ENCODE measurements at places on chromosomes 2 and 18.

GRCh38 chr2:106178716-106179115, 15.4 kb downstream of the UXS1 start:
- DNase-seq, result no peak

GRCh38 chr18:49025426-49025766, 74.6 kb upstream of the SMAD7 start:
- DNase-seq, result no peak

- DNase-seq, result peak; percentile 21
Measured at GRCh38 chr2:128315122-128315828, 3.4 kb downstream of the HS6ST1 start.

GRCh38 chr2:175843625-175844024, 158.4 kb downstream of the LNPK start:
- DNase-seq, result no peak

DNA sequence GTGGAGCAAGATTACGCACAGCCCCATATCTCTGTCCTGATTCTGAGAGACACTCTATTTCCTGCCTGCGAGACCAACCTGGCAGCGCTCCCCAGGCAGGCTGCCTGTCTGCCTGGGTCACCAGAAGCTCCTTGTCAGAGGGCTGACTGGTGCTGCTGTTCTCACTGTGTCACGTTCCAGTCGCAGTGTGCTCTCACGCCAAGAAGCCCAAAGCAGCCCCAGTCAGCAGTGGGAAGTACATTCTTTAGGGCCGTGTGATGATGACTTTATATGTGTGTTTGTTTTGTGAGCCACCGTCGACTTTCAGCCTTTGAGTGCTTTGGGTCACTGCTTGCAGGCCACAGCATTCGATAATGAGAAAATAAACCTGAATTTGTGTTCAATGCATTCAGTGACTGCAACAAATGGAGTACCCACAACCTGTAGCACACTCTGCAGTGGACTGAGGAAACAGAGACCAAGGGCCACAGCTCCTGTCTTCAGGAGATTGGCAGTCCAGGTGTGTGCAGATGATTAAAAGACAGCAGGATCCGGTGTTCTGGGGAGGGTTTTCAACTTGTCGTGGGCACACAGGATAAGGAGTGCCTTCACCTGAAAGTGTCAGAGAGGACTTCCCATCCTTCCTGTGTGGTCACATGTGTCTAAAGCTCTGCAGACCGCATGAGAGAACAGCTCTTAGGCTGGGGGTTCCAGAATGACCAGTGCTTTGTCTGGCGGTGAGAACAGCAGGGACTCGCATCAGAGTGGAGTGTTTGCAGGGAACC, 4.8 kb downstream of the TNFRSF11A start:
- no peak for DNase-seq

DNA sequence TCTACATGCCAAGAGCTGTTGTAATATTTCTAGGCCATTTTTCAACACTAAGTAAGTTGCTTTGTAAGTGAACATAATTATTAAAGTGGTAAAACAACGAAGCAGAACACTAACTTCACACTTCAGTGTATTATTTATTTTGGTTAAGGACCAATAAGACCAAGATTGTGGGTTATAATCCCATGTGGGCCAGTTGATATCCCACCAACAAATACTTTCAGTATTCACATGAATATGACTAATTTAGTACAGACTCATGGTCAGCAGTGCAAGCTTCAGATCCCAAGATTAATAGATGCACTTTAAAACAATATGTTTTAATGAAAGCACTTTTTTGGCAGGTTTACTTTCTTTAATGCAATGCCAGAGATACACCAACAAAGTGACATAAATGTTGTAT, 154.3 kb downstream of the LCLAT1 start:
- DNase-seq, result no peak

GRCh38 chr2:9285921-9286320, 79.3 kb downstream of the ASAP2 start:
- DNase-seq, result no peak

DNA sequence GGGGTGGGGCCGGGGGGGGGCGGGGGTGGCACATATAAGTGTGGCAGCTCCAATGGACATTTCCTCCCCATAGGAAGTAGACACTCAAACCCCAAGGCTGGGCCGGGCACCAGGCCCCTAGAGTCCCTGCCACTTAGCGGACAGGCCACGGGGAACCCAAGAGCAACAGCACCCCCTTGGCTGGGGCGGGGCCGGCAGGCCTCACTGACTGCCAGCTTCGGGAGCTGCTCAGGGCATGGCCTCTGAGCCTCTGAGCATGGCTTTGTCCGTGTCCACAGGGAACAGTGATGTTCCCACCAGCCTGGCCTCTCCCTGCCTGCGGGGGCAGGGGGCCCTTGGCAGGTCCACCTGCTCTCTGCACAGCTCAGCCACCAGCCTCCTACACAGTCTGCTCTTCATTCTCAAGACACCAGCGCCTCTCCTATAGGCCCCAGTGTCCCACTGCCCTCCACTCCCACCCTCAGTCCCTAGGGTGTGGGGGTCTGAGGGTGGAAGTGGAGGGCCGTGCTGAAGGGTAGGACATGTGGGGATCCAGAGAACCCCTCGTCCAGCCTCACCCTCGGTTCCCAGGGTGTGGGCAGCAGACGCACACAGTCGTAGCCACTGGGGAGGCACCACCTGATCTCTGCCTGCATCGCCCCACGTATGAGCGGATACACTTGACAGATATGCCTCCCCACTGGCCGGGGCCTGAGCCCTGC, 106.7 kb downstream of the FAM210A start:
- no peak for DNase-seq

DNA sequence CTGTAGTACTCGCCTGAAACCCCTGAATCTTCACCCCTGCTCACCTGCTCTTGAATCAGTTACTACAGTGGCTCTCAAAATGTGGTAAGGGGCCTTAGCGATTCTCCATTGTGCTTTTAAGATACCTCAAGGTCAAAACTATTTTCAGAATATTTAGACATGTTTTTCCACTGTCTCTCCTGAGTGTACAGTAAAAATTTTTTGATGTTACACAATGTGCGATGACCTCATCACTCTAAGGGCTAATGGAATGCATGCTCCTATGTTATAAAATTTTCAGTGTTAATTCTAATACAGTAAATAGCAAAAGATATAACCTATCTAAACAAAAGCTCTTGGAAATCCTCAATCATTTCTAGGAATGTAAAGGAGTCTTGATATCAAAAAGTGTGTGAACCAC, 336.9 kb upstream of the PKDCC start:
- no peak for DNase-seq

DNA sequence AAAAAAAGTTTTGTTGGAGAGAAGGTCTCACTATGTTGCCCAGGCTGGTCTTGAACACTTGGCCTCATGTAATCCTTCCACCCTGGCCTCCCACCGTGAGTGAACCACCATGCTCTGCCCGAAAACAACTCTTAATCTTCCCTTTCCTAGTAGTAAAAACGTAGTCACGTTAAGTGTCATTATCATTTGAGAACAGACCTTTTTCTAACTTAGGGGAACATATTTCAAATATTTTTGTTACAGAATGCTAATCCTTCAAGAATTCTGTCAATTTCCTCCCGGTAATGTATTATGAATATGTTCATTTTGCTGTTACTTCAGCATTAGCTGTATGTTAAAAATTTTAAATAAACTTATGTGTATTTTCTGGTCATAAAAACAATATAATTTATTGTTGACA, 49.7 kb downstream of the MTA3 start:
- DNase-seq, result no peak

GRCh38 chr18:44973282-44973681, 292.6 kb downstream of the SETBP1 start:
- DNase-seq, result peak; percentile 1

GRCh38 chr2:1429895-1430294, 16.6 kb downstream of the TPO start:
- no peak for DNase-seq

GRCh38 chr2:234403074-234403473, 93.8 kb downstream of the ARL4C start:
- no peak for DNase-seq

- no peak for DNase-seq
Measured at GRCh38 chr18:36729197-36729596, 99.6 kb downstream of the TPGS2 start.

GRCh38 chr2:178449700-178450523, 1.1 kb downstream of the PRKRA start:
- DNase-seq, result no peak

GRCh38 chr2:205013586-205013985, 468.3 kb downstream of the PARD3B start:
- DNase-seq, result no peak

DNA sequence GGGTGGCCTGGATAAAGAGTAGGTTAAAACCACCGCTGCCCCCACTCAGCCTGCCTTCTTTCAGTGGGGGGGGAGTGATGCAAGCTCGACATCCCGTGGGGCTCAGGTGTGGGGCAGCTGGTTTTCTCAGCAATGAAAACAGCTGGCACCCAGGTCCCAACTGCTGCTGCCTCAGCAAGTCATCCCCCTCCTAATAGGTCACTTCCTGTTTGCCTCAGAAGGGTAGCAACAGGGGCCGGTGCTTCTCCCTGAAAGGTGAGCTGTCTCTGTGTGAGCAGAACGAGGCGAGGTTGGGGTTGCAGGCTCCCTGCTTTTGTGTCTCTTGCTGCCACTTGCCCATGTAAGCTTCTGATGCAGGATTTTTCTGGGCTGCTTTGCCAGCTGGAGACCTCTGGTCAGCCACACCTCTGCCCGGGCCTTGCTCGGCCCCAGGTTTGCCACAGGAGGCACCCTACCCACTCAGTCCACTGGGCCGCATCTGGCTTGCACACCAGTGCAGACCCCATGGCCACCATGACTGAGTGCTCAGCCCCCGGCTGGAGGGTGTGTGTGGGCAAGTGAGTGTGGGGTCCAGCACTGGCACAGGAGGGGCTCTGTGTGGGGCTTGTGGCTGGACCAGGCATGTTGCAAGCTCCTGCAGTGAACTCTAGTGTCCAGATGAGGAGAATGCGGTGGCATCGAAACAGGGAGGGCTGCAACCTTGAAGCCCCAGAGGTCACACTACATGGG, 11.5 kb upstream of the ASB1 start:
- no peak for DNase-seq

DNA sequence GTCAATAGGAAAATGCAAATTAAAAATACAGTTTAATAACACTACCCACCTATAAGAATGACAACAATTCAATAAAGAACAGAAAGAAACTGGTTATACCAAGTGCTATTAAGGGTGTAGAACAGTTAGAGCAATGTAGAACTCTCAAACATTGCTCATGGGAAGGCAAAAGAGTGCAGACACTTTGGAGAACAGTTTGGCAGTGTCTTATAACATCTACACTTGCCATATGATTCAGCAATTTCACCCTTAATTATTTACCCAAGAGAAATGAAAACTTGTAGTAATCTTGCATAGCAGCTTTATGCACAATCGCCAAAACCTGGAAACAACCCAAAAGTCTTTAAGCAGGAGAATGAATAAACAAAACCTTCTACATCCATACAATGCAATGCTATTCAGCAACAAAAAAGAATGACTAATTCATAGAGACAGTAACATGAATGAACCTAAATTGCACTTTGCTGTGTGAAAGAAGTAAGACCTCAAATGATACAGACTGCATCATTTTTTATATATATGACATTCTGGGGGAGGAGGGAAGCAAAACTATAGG, 455.2 kb downstream of the THSD7B start:
- no peak for DNase-seq

DNA sequence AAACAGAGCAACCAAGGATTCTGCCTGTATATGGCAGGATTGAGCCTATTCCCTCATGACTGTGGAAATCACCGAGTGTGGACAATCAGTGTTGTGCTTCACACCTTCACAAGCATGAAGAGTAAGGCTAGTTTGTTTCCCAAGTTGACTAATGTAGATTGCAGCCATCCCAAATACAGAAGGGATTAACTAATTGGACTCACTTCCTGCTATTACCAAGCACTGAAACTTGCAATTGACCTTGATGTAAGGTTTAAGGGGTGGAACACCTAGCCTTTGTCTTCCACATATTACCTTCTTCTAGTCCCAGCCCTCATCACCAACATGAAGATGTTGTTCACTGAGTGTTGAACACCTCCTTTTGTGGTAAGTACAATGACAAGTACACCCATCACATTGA, 120.9 kb upstream of the RND3 start:
- no peak for DNase-seq

DNA sequence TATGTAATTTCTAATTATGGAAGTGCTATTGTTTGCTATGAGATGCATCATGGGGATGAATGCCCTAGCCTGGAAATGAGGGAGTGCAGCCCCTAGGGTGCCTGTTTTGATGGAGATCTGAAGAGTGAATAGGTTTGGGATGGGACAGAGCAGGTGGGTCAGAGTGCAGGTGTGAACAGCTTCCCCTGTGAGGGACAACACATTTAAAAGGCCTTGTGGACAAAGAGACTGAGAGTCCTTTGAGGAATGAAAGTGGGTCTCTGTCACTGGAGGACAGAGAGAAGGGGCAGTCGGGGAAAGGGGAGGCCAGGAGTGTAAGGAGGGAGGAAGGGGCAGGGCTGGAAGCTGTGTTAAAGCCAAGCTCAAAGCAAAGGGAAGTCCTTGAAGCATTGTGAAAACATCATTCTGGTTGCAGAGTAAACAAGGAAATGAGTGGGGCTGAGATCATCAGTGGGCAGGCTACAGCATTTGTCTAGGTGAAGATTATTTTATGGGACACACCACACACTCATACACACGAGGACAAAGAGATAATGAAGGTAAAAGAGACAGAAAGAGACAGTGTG, 877.6 kb downstream of the SLC4A3 start:
- no peak for DNase-seq

GRCh38 chr18:26003817-26004216, 86.6 kb downstream of the SS18 start:
- DNase-seq, result no peak

DNA sequence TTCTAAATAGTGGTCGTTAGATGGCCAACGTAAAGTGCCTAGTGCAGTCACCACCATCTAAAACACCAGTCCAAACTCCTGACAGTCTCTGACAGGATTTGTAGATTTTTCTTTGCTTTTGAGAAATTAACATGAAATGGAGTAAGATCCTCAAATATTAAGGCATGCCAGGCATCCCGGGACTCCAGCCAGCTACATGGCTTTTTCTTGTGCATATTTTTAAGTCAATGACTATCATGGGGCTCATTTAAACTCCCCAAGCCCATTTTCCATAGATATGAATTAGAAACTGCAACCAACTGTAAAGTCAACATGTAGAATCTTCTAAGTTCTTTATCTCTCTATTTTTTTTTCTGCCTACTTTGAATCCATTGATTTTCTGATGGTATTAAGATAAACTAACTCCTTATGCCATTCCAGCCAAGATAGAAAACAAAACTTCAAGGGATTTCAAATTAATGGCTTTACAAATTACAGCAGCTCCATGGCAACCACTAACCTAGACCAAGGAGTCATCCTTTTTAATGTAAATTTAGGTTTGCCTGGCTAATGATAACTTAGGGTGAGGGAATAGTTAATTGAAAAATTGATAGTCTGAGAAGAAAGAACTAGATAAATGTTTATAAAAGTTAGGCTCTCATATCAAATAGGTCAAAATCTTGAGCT, 764.1 kb upstream of the NXPH2 start:
- DNase-seq, result no peak

DNA sequence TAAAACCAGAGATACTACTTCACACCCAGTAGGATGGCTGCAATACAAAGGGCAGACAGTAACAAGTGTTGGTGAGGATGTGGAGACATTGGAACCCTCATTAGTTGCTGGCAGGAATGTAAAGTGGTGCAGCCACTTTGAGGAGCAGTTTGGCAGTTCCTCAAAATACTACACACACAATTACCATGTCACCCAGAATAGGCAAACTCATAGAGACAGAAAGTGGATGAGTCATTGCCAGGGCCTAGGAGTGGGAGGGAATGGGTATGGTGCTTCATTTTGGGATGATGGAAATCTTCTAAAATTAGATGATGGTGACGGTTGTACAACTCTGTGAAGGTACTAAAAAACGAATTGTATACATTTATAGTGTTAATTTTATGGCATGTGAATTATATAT, 54.8 kb downstream of the ATP9B start:
- no peak for DNase-seq

- DNase-seq, result no peak
Measured at GRCh38 chr2:191675807-191676721, 1.9 kb upstream of the NABP1 start.

Data from Caco-2 (cell line).